ENCODE measurements at places on chromosomes 6 and 20.

- DNase-seq: no peak
These were observed 29.5 kb downstream of the REPS1 start for GRCh38 chr6:138958595-138958994.

GRCh38 chr20:49704932-49705336 is 8.7 kb downstream of the B4GALT5 start:
- no peak for DNase-seq

DNA sequence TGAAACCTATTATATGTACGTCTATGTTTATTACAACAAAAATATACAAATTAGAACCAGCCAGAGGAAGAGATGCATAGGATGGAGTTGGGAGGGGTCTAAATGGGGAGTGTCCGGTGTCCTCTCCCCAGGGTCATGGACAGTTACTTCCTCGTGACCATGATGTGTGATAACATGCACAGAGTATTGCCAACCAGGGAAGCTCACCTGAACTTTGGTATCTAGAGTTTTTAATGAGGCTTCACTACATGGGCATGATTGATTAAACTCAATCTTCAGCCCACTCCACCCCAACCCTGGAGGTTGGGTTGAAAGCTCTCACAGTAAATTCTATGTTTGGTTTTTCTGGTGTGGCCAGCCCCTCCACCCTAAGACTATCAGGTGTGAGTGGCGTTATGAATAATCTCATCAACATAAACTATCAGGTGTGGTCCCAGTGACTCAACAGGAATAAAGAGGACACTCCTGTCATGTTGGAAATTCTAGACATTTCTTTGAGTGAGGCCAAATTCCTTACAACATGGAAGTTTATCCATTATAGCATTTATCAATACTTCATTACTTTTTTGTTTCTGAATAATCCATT is 36.4 kb upstream of the FKBP1A start:
- no peak for DNase-seq

GRCh38 chr20:51469578-51470498 is 72.7 kb downstream of the NFATC2 start:
- DNase-seq: no peak
